ENCODE measurements at places on chromosomes 6 and 20.

DNA sequence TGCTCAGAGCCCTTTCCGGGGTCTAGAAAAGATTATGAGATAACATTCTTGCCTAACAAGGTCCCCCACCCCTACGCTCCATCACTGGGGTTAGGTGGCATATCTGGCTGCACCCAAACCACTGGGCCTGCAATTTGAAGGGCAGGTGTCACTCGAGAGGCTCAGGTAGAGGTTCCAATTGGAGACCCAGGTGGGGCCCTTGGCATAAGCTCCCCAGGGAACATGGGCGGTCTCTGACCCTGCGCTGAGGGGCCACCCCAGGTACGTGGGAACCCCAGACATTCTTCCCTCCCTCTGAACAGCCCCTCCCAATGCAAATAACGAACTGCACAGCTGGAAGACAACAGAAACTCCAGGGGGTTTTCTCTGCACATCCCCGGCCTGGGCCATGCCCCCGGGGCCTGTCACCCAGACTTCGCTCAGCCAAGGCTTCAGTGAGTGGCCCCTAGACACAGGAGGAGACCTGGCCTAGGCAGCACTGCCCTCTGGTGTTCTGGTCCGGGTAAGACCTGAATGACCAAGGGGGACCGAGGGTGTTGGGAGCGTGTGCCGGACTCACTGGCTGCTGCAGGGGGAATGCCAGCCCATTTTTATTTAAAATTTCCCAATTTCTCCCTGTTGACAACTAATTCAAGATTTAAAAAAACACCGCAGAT, 47.5 kb downstream of the DSTN start:
- DNase-seq, result peak; percentile 69

GRCh38 chr6:99592900-99593299, 13.7 kb upstream of the PRDM13 start:
- no peak for DNase-seq

GRCh38 chr6:139320081-139320480, 28.3 kb upstream of the TXLNB start:
- DNase-seq, result no peak

GRCh38 chr6:26388441-26388840, 5.5 kb downstream of the BTN2A2 start:
- DNase-seq, result no peak

DNA sequence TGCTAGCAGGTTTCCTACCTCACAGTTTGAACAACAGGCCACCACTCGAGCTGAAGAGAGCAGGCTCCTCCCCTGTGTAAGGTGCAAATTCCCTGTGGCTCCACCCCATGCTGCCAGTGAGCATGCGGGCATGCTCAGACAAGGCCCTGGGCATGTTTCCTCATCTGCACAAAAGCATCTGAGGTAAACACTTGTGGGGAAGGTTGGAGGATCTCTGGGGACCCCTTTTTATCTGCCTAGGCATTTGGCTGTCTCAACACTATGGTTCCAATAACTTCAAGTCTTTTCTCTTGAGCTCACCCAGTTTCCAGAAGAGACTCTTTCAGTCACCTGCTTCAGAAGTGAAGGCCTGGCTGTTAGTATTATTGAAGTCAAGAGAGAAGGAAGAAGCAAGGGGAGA, 9.4 kb downstream of the C6orf58 start:
- DNase-seq, result no peak

- DNase-seq, result no peak
These were observed 76.1 kb downstream of the HCRTR2 start for GRCh38 chr6:55250400-55250799.

- DNase-seq, result no peak
These were observed 685.6 kb downstream of the TBC1D32 start for GRCh38 chr6:120648713-120649112.

GRCh38 chr6:11229655-11230046, 2.8 kb downstream of the NEDD9 start:
- DNase-seq, result no peak

- DNase-seq, result no peak
These were observed 95.4 kb downstream of the BCAS1 start for GRCh38 chr20:53974785-53975555.

- no peak for DNase-seq
These were observed 64.0 kb downstream of the RSPO3 start for GRCh38 chr6:127182501-127182900.

DNA sequence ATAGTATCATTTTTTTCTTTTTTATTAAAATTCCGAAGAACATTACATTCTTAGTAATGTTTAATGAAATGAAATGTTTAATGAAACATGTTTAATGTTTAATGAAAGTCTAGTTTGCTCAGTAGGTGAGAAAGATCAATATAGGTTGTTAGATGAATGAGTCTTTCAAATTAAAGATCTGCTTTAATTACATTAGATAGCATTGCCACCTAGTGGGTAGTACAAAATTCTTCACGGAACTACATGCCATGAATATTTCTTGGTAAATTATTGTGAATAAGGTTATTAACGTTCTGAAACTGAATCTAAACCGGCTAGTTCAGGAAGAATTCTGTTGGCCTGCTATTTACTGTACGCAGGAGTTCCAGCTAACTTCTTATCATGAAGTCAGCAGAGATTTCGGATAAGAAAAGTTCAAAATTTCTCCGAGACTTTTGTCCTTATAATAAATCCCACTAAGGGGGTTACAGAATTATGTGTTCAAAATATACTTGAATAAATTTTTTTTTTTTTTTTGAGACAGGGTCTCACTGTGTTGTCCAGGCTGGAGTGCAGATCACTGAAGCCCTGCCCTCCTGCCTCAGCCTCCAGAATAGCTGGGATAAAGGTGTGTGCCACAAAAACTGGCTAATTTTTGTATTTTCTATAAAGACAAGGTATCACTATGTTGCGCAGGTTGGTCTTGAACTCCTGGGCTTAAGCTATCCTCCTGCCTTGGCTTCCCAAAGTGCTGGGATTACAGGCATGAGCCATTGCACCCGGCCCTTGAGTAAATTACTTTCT, 7.9 kb upstream of the GMNN start:
- DNase-seq, result no peak

GRCh38 chr6:135114355-135115145, 59.9 kb upstream of the HBS1L start:
- DNase-seq, result peak; percentile 64

DNA sequence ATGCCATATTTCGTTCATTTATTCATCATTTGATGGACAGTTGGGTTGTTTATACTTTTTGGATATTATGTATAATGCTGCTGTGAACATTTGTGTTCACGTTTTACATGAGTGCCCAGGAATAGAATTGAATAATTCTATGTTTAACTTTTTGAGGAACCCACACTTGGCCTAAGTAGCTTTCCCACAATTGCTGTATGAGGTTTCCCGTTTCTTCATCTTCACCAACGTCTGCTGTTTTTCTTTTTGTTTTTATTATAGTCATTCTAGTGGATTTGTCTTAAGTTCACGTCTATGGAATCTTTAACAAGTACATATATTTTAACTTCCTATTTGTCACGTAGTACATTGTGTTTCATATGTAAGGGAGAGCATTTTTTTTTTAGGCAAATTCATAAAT, 110.3 kb downstream of the JARID2 start:
- DNase-seq, result no peak

DNA sequence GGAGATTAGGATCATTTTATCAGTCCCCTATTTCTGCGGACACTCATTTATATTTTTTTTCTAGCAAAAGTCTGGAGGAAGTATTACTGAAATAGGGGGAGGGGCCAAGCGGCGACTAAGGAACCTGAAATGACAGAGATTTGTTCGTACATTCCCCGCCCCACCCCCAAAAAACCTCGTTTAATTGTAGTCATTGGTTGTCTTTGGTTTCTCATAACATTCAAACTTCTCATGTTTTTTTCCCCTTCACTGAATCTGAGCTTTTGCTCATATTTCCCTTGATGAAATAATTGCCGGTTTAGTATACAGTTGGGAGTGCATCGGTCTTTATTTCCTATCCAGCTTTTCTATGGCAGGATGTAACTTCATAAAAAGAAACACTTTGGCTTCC, 768 bp upstream of the FYN start:
- DNase-seq, result peak; percentile 85

DNA sequence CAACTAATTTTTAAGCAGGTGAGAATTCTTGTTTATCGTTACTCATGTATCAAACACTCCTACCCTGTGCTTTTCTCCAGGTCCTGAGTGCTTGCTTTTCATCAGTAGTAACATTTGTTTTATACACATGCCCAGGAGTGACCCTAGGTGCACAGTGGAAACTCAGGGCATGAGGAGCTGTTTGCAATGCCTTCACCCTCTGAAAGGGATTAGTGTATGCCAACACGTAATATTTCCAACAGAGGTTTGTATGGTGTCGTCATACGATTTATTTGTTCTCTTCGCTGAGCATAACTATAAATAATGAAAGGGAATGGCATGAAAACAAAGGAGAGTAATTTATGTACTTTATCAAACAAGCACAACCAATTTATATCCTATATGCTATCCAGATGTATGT, 537.4 kb upstream of the MMS22L start:
- DNase-seq, result no peak

- DNase-seq, result no peak
These were observed 1.5 kb downstream of the ZBP1 start for GRCh38 chr20:57618764-57619050.

- DNase-seq, result no peak
These were observed 799 bp upstream of the SHPRH start for GRCh38 chr6:145964948-145965366.

DNA sequence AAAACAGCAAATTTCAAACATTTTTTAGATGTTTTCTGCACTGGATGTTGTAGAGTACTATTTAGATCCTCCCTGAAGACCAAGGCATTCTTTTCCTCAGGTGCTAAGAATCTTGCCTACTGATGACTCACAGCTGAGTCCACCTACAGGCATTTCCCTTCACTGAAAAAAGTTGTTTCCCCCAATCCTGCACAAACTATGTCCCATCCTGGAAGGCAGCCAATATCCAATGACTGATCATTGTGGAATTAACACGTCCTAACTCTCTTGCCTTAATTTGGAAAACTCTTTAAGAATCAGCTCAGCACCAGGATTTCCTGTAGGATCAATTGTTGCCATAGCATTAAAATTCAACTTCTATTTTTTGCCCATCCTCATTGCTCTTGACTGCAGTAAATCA, 268.4 kb upstream of the IRAK1BP1 start:
- no peak for DNase-seq

- DNase-seq, result no peak
These were observed 9.2 kb downstream of the ATAT1 start for GRCh38 chr6:30635834-30636233.

DNA sequence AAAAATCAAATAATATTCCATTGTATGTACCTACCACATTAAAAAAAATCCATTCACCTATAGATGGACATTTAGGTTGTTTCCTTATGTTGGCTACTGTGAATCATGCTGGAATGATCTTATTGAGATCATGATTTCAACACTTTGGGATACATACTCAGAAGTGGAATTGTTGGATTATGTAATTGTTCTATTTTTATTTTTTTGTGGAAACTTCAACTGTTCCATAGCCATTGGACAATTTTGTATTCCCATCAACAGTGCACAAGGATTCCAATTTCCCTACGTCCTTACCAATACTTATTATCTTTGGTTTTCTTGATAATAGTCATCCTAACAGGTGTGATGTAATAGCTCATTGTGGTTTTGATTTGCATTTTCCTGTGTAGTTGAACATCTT, 834.0 kb downstream of the MAFB start:
- no peak for DNase-seq

DNA sequence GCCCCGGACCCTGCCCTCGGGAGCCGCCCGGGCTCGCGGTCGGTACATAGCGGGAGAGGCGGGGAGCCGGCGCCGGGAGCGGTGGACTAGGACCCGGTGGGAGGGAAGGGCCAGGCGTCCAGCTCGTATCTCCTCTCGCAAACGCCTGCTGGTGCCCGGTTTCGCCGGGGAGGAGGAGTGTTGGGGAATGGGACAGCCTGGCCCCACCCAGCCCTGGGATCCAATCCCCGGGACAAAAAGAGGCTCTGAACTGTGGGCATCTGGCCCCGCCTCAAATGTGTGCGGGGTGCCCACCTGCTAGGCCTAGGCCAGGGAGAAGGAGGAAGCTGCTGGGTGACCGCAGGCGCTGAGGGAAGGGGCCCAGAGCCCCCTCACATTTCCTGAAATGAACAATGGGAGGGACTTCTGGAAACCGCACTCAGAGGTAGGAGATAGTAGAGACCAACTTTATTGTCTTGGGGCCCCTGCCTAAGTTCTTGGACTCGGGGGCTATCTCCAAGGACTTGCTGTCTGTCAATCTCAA, at the start of gene KCNK17:
TSS of gene KCNK17 (minus strand) at position 147 of the 523 bp plus-strand sequence. CDS start at position 48, 99 bp downstream.
- no peak for DNase-seq

- no peak for DNase-seq
These were observed 89.4 kb downstream of the RTN4IP1 start for GRCh38 chr6:106539936-106540335.

GRCh38 chr6:127950566-127951145, 49.8 kb upstream of the THEMIS start:
- no peak for DNase-seq

DNA sequence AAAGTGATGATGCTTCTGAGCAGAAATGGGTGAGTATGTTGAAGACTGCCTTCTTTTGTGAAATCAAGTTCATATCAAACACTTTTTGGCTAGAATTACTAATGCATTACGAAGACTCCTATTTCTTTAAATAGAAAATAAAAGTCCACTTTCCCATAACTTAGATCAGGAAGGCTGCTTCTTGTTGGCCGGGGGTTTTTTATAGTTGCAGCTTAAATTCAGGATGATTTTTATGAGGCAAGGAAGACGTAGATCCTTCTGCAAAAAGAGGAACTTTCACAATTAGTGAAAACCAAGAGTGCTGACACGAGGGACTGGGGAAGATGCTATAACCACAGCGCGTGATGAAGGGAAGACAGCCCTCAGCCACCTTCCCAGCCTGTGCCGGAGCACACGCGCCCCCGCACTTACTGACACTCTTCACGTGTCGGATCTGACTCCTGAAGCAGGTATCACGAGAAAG, 206.1 kb upstream of the PRDM1 start:
- peak; percentile 44 for DNase-seq

DNA sequence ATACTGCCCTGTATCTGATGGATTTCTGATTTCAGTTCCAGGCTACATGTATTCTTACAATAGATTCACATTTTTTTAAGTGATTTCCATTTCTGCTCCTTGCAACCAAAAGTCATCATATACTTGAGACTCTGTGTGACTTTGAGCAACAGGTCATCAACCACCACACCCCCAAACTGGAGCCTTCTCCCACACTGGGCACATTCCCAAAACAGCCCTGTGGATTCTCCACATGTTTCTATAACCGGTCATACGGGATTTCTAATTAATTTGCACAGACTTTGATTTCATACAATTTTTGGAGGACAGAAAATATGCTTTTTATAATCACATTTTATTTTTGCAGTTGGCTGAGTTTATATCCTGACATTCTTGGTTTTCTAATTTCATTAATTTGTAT, 317.2 kb upstream of the ID4 start:
- DNase-seq, result no peak

- no peak for DNase-seq
These were observed 7.4 kb downstream of the SNX9 start for GRCh38 chr6:157830354-157831017.

- DNase-seq, result no peak
These were observed 67.4 kb upstream of the SMIM28 start for GRCh38 chr6:138310294-138310693.

- DNase-seq, result no peak
These were observed 502.4 kb downstream of the LMBRD1 start for GRCh38 chr6:69294407-69294806.

- DNase-seq, result no peak
These were observed 20.2 kb upstream of the SLC22A3 start for GRCh38 chr6:160327981-160328380.

- DNase-seq, result no peak
These were observed 467.3 kb downstream of the PREX1 start for GRCh38 chr20:48360342-48360975.

- peak; percentile 15 for DNase-seq
These were observed 520 bp downstream of the SLC24A3 start for GRCh38 chr20:19212821-19213502.

- DNase-seq, result peak; percentile 49
These were observed 993 bp upstream of the NCOA7 start for GRCh38 chr6:125789576-125790357.

Data from activated CD4-positive, alpha-beta T cell treated with anti-CD3 and anti-CD28 coated beads, Interleukin-2, amount 50 U/mL, for 48 hours (primary cell).